ENCODE measurements at places on chromosomes 6 and 20.
A peak's percentile ranks its signal among the peaks of the same experiment; 100 is the strongest.

DNA sequence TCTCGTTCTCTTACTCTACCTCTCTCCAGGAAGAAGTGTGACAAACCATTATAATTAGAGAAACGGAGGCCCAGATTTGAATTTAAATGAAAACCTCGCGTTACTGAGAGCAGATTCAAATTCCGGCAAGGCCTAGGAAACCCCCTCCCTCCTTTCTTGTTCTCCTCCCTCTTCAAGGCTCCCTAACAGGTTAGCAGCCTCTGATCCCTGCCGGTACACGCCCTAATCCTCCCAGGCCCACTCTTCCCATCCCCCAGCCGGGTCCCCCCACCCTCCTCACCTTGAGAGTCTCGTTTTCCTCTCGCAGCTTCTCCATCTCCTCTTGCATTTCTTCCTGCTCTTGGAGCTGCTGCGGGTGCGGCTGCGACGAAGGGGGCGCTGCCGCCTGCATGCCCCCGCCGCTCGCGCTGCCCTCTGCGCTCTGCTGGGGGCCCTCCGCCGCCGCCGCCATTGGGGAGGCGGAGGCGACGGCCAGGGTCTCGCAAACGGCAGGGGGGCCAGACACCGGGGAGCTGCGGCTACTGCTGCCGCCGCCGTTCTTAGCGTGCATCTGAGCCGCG lies 3.8 kb downstream of the MTCL3 start:
- DNase-seq = no peak

DNA sequence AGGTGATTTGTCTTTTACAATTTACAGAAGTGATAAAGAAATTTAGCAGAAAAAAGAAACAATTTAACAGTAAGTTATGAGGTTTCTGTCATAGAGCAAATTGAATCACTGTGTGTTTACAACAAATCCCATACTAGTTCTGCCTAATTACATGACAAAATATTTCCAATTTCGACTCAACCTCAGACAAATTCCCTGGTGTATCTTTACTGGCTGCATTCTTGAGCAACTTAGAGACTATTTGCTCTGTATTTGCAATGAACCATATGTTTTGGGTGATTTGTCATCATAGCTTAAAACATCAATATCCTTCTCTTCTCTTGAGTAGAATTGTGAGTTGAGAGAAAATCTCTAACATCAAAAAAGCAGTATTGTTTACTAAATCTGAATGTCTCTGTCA lies 128.7 kb downstream of the SIM1 start:
- DNase-seq = no peak

- no peak for DNase-seq
Measured at GRCh38 chr6:85402922-85403321, 47.0 kb upstream of the NT5E start.

GRCh38 chr20:38726804-38727606 lies 2.7 kb downstream of the SLC32A1 start:
- peak; percentile 46 for DNase-seq

DNA sequence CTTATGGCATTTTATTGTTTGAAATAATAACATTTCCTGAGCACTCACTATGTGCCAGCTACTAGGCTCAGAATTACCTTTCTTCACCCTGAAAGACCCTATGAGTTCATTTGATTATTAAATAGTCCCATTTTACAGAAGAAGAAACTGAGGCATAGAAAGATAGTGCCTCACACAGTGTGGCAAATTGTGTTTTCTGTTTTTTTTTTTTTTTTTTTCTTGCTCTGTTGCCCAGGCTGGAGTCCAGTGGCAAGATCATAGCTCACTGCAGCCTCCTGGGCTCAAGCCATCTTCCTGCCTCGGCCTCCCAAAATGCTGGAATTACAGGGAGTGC lies 59.7 kb upstream of the PTPN1 start:
- no peak for DNase-seq

GRCh38 chr6:148460876-148461646 lies 118.4 kb downstream of the SASH1 start:
- no peak for DNase-seq

- no peak for DNase-seq
Measured at GRCh38 chr6:6694368-6694780, 105.9 kb downstream of the LY86 start.

DNA sequence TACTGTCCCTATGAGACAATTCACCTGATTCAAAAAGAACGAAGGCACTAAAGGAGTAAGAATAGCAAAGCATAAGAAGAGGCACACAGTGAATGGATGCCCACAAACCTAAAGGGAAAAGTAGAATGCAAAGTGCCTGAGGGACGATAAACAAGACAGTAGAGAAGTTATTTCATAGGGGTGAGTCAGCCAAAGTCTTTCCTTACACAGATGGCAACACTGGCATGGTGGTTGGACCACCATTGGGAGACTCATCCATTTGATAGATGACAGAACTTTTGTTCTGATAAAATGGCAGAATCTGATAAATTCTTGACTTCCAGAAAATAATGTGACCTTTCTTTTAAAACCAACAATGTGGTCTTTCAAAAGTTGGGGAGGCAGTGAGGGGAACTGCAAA lies 148.1 kb upstream of the HDAC2 start:
- DNase-seq = no peak

- no peak for DNase-seq
Measured at GRCh38 chr6:40791004-40791403, 203.8 kb upstream of the LRFN2 start.

DNA sequence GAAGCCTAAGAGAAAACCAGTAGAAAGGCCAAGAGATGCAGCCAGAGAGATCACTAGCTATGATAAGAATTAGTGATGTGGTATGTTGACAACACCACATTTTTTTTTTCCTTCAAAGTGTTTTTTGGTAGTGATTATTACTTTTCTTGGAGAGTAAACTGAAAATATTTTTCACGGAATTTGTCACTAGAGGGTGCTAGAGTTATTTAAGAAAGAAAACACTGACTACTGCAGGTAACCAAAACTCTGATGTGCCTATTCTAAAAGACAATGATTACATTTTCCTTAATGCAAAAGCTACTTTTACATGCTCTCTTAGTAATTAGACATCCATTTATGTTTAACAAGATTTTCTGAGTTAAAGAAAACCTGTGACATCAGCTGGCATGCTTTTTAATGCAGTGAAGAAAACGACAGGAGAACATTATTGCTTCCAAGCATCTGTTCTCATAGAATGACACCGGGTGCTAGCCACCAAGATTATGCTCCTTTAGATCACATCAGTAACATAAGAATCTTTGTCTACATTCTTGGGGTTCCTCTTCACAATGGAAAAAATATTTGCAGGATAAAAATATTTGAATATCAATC lies 28.8 kb downstream of the RWDD2A start:
- DNase-seq = no peak

- DNase-seq = no peak
Measured at GRCh38 chr6:52511572-52512151, 65.2 kb downstream of the TRAM2 start.

- no peak for DNase-seq
Measured at GRCh38 chr6:33156561-33156960, 35.7 kb downstream of the COL11A2 start.

GRCh38 chr20:8946036-8946940 lies 122.6 kb upstream of the PLCB4 start:
- DNase-seq = no peak

- no peak for DNase-seq
Measured at GRCh38 chr6:107698146-107698545, 126.0 kb downstream of the SCML4 start.

DNA sequence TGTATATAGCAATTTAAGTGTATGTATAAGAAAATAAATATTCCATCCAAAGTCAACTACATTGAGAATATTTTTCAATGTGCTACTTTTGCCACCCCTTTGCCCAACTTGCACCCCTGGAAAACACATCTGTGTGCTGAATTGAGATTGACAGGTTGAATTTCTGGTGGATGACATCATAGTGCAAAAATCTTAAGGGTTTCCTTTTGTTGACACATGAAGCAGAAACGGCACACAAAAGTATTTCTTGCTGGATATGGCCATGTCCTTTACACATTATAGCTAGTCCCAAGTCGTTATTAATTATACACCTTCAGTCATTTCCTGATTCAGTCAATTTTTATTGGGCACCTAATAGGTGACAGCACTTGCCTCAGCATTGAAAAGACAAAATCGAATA lies 188.7 kb upstream of the FBXL4 start:
- DNase-seq = no peak

DNA sequence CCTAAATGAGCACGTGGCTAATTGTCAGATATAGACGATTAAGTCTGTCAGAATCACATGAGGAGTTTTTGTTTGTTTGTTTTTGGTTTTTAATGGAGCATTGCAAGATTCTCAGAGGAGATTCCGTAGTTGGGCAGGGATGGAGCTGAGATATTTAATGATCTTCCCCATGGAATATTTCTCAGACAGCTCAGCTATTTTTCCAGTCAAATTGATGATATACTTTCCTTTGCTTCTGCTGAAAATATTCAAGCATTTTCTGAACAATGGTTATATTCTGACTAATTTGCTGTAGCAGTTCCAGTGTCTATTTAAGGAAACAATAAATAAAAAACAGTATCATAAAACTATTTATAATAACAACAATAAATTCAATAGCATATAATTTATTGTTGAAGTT lies 348.4 kb downstream of the KIF16B start:
- DNase-seq = no peak

- no peak for DNase-seq
Measured at GRCh38 chr6:148779142-148779562, 32.3 kb downstream of the UST start.

DNA sequence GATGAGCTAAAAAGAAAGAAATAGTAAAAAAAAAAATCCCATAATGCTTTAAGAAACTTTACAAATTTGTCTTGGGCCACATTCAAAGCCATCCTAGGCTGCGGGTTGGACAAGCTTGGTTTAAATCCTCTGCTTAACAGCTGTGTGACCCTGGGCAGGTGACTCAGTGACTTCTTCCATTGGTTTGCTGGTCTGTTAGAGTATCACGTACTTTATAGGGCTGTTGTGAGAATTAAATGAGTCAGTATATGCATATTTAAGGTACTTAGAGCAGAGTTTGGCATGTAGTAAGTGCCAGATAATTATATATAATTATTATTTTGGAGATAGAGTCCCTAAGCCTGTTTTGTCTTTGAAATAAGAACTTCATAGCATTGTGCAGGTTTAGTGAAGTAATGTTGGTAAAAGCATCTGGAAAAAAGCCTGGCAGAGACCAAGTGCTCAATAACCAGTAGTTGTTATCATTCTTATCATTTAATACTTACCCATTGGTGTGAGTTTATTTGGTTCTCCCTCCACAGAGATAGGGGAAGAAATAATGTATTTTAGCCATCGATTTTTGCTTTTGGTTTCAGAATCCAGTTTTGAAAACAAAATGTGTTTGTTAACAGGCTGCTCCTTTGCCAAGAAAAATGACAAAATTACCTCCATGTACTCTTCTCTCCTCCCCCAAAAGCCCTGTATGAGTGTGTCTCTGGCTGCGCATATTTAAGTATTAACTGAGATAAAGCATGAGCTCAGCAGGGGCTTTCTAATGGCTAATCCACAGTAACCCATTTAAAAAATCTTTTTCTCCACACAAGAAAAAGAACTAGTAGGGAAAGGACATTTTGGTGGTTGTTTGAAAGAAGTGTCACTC lies 67.2 kb downstream of the FOXO3 start:
- DNase-seq = no peak

DNA sequence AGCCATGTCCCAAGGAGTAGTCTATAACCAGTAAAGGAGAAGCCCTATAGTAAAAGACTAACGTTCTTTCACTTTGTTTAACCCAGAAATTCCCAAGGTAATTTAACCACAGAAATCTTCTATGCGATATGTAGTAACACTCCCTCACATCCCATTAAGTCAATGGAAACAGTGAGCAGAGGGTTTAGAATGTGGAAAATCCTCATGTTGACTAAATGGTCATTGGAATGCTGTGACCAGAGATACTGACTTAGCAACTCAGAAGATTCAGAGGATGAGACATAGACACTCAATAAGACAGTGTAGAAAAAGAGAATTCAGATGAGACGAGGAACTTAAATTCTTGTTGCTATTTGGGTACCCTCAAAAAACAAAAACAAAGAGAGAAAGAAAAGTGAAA lies 562.2 kb upstream of the NOX3 start:
- DNase-seq = no peak

DNA sequence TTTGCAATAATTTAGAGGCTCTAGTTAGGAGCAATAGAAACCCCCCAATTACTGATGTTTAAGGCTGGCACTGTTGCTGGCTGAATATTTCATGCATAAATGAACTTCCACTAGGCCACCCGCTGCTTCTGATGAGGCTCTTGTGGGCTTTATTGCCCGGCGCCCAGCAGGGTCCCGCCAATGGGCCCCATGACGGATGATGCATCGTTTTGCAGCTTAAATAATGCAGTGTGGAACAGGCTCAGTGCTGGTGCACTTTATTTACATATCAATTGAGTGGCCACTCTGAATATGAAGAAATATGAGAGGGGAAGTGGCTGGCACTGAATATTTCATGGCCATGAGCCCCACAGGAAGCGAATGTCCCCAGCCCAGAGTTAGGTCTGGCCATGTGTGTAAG lies 155.3 kb upstream of the MAFB start:
- DNase-seq = no peak

- DNase-seq = peak; percentile 30
Measured at GRCh38 chr6:150813319-150813992, 52.0 kb upstream of the MTHFD1L start.

DNA sequence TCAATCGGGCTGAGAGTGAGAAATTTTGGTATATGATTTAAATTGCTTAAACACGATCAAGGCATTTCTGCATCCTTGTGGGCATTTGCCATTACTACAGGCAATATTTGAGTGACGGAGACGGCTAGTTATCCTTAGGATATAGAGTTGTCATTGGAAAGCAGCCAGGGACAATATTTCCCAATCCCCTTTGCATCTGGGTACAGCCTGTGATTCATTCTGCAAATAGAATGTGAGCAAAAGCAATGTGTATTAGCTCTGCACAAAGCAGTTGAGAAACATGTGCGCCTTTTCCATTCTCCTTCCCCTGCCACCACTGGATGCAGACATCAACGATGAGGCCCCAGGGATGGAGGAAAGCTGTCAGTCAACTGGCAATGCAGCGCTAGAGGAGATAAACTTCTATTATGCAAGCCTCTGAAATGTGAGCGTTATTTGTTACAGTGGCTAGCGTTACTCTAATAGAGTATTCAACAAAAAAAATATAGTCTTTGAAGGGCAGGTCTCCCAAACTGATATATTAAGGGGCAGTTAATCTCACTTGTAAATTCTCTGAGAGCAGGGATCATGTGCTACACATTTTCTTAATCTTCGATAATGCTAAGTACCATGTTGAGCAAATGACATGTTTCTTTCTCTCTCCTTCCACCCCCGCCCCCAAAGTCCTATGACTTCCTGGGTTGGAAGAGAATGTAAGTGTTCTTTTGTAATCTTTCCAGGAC lies 37.1 kb upstream of the NCOA3 start:
- DNase-seq = no peak

DNA sequence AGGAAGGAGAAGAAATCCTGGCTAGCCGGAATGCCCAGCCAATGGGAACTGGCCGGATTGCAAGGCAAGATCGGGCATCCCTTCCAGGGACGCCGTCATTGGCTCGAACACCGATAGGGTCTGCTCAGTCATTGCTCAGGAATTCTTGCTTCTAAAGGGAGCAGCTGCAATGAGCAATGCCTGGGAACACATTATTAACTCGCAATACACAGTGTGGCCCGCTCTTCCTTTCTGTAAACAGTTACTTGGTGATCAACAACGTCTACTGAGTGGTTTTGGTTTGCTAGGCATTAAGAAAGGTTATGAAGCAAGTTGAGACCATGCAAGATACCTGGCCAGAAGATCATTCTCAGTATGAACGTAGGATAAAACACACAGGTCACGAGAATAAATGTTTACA lies 165.4 kb upstream of the CITED2 start:
- DNase-seq = no peak

GRCh38 chr20:8454137-8454712 lies 322.2 kb downstream of the PLCB1 start:
- no peak for DNase-seq

- no peak for DNase-seq
Measured at GRCh38 chr20:62168061-62168460, 14.8 kb upstream of the MTG2 start.
